Left ventricle myocardium superior (tissue), 1 donor: ENCODE measurements at places on chromosomes 7 and 10. TPM values are rescaled to one million over a fixed set of nuclear protein-coding genes. Genes with fewer than 3 reads are reported as not detected.

Gene ENTPD1
- 7.5 TPM for total RNA-seq

Gene CFAP58
- total RNA-seq, result 1.2 TPM

GRCh38 chr10:34297541-34298345, 517.4 kb downstream of the PARD3 start:
- no peak for DNase-seq

Gene GBX1
- total RNA-seq, result 1.5 TPM

Gene TBC1D12
- 4.8 TPM for total RNA-seq

GRCh38 chr10:124551755-124552154, 90.1 kb downstream of the LHPP start:
- DNase-seq, result no peak

Gene GIMAP2
- 6.9 TPM for total RNA-seq

Gene CASTOR2
- 29.0 TPM for total RNA-seq

DNA sequence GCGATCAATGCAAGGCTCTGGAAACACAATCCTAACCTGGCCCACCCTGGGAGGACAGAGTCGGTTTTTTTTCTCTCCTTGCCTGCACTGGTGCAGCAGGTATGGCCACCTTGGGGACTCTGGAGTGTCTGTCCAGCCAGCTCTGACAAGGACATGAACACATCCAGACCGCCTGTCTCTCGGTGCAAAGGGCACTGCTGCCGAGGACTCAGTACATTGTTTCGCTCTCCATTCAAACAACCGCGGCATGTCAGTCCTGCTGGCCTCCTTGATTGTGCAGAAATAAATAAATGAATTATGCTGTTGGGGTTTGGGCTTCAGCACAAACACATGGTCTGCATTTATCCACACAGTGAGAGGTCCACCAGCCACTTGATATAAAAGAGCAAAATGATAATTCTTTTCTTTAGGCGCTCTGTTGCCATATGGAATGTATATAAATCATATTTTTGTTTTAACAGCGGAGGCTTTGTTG, 565.2 kb downstream of the KCNMA1 start:
- no peak for DNase-seq
